Kidney tubule cell (primary cell): ENCODE measurements at places on chromosomes 4 and X.

DNA sequence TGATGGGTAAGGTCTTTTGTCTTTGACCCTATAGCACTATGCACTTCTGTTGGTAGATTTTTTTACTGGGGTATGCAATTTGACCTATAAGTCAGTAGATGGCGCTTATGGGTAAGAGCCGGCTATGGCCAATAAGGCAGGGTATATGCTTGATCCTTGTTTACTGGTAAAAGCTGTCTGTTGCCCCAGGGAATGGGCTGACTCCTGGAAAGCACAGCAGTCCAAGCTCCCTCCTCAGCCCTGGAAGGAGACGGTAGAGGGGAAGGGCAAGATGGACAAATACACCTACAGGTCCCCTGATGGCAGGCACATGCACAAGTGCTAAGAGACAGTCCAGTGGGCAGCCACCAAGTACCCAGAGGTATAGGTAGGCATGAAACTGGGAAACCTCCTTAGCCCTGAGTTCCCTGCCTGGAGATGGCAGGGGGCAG, 63.7 kb downstream of the ADAMTS3 start:
- DNase-seq, result peak; percentile 73

DNA sequence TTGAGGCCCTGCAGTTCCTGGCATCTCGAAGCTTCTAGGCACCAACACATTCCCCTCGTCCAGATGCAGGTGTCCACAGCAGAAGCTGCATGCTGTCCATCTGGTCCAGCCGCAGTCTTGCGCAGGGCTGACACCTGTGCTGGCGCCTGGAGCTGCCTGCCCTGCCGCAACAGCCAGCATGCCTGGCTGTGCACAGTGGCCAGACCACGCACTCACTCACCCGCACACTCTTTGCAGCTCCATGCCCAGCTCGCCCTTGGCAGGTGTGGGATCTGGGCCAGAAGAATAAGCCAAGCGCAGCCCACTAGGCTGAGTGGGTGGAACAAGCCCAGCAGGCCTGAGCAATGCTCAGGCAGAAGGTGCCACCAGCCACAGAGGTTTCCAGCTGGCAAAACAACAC, 125.6 kb downstream of the PARM1 start:
- no peak for DNase-seq

DNA sequence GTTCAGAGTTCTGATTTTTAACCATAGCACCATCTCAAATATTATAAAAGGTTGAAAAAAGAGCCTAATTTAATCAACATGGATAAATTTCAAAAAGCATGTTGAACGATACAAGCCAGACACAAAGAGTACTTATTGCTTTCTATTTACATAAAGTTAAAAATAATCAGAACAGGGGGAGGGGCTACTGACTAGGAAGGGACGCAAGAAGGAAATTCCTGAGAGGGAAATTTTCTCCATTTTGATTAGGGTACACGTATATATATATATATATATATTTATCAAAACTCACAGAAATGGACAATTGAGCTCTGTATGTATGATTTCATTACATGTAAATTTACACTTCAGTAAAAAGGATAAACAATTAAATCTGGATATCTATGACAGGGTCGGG, 482 bp upstream of the MBTPS2 start:
- no peak for DNase-seq

GRCh38 chr4:10140866-10141759, 24.5 kb upstream of the WDR1 start:
- DNase-seq, result no peak

GRCh38 chr4:3529363-3529762, 2.9 kb downstream of the LRPAP1 start:
- DNase-seq, result no peak

GRCh38 chrX:19332983-19333382, 10.7 kb upstream of the PDHA1 start:
- no peak for DNase-seq

DNA sequence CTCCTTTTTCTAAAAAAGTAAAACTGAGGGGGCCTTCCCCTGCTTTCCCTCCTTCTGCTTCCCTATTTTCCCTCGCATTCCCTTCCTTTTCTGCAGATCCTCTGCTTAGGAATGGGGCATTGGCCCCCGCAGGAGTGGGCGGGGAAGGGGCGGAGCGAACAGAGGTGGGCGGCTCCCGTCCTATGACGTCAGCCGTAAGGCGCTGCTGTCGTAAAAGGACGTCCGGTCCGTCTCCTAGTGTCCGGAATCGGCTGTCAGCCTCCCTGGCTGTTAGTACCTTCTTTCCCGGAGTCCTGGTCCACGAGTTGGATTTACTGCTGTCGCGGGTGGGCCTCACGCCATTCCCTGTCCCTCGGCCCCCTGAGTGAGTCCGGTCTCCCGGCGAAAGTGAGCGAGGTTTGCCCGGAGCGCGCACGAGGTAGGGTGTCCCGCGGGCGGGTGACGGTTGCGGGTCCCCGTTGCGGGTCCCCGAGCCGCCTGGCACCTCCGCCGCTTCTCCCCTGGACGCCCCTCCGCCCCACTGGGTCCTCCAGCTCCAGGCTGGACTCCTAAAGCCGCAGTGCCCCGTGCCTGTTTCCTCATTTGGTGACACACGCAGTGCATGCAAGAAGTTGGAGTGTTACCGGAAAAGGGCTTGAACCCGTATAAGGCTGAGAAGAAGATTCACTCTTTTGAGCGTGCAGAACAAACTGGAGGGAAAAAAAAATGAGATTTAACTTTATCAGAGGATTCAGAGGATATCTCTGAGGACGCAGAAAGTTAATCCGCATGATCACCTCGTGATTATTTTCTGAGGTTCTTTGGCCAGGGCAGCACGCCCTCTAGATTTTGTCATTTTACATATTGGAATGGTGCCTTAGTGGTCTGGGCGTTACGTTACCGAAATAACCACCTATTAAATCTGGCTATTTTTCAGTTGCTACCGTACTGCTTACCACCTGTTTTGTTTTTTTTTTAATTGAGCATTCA, at the start of gene ZNF330:
Gene ZNF330 (plus strand): TSS at position 205 of the 969 bp plus-strand sequence. CDS start 1,477 bp downstream, outside the sequence.
- DNase-seq, result peak; percentile 92

- DNase-seq, result peak; percentile 78
Observed at GRCh38 chr4:155952501-155952901, 1.2 kb downstream of the CTSO start.

- peak; percentile 59 for DNase-seq
Observed at GRCh38 chrX:110280954-110281353, 36.9 kb downstream of the AMMECR1 start.
